ENCODE measurements at places on chromosomes 12 and 14.

GRCh38 chr12:678747-679712, 15.8 kb upstream of the NINJ2 start:
- DNase-seq, result no peak

- DNase-seq, result no peak
These were observed 70.6 kb upstream of the ESRRB start for GRCh38 chr14:76305268-76305826.

GRCh38 chr12:59580050-59580449, 15.8 kb upstream of the SLC16A7 start:
- no peak for DNase-seq

DNA sequence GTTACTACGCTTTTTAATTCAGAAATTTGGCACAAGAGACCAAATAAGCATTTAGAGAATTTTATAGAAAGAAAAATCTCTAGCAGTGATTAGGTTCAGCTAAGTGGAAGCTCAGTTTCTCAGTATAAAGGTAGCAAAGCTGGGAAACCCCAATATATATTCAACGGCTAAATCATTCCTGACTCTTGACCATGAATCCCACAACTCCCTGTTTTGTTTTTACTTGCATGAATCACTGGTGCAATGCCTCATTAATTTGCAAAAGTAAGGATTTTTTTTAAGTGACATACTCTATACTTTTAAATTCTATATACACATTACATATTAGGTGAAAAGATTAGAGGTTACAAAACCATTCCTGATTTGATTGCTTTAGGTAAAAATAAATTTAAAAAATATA, 74.3 kb upstream of the PLEKHG7 start:
- no peak for DNase-seq

DNA sequence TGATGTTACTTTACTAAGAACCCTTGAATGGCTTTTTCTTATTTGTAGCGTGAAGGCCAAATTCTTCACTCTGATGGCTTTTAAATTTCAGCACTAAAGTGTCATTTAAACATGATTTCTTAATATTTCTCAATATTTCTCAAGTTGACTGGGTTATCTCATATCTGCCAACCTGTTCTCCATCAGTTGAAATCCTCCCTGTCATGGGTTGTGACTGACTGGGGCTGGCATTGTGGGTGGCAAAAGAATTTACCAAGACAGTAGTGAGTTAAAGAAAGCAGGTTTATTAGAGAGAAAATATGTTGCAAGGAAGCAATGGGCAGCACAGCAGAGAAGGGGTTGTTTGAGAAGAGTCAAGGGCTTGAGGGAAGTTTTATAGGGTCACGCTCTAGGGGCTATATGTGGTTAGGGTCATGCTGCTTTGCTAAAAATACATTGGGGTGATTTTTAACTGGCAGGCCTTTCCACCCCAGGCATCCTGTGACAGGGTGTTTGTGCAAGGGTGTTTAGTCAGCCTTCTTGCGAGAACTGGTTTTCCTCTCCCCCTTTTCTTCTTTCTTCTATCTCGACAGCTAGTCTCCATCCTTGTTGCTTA, 232.8 kb upstream of the SEL1L start:
- DNase-seq, result no peak

- DNase-seq, result peak; percentile 39
These were observed 105.2 kb upstream of the ATF7IP start for GRCh38 chr12:14260011-14260993.

- DNase-seq, result no peak
These were observed 1.3 kb downstream of the TM7SF3 start for GRCh38 chr12:27012982-27013255.

DNA sequence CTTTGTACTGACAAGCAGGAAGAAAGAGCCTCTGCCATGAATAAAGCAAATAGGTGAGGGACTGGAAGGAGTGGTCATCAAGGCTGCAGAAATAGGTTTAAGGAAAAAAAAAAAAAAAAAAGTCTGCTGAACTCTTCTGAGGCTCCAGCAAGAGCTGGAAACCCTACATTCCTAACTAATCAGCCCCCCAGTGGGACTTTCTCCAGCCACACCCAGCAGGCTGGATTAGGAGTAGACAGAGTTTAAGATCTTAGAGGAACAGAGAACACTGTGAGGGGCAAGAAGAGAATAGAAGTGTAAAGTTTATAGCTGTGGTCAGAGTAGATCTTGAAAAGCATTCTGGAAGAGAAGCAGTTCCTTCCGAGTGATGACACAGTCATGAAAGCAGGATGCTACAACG, 66.4 kb downstream of the ATXN2 start:
- DNase-seq, result no peak

GRCh38 chr14:81033698-81034240, 78.3 kb downstream of the TSHR start:
- DNase-seq, result no peak

GRCh38 chr14:65239143-65239937, 137.0 kb upstream of the MAX start:
- DNase-seq, result no peak

GRCh38 chr14:23750357-23750756, 114.2 kb downstream of the DHRS2 start:
- no peak for DNase-seq

GRCh38 chr14:70601162-70601561, 707 bp upstream of the MED6 start:
- no peak for DNase-seq

Data from esophagus squamous epithelium (tissue), 5 donors.